Vagina (tissue), 2 donors: ENCODE measurements at places on chromosomes 11 and 22. TPM values are rescaled to one million over a fixed set of nuclear protein-coding genes. Genes with fewer than 3 reads are reported as not detected.
A peak's percentile ranks its signal among the peaks of the same experiment; 100 is the strongest.

DNA sequence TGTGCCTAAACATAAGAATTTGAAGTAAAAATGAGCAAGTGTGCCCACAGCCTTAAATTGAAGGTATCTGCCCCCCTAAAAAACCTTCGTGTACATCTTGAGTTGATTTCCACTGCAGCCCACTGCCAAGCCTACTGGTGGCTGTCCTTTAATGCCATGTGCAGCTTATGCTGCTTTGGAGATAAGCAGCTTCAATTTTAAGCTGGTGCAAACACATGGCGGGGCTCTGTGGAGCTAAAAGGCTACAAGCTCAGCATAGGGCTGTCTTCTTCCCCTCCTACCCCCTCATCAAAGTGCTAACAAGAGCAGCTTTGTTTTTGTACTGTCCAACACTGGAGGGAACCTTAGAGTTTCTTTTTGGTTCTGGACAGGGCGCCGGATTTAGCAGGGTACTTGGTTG is 128.5 kb upstream of the LMO1 start:
- no peak overlapping the region for H3K4me3 ChIP-seq
- H3K4me1 ChIP-seq: peaks cover 11% of the 10 kb centered on the region
- no peaks in the 10 kb centered on the region for H3K36me3 ChIP-seq
- DNase-seq: no peak
- no peak overlapping the region for H3K27ac ChIP-seq

Gene ASRGL1
- 5.6 TPM for total RNA-seq

Gene CCDC87
- total RNA-seq: 0.74 TPM

DNA sequence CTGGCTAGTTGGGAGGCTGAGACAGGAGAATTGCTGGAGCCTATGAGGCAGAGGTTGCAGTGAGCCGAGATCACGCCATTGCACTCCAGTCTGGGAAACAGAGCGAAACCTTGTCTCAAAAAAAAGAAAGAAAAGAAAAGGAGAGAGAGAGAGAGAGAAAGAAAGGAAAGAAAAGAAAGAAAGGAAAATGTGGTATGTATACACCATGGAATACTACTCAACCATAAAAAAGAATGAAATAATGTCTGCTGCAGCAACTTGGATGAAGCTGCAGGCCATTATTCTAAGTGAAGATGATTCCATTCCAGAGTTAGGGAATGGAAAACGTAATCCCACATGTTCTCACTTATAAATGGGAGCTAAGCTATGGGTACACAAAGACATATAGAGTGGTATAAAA is 30.8 kb downstream of the TTC28 start:
- H3K27me3 ChIP-seq: no peaks in the 10 kb centered on the region
- H3K27ac ChIP-seq: no peak overlapping the region
- no peaks in the 10 kb centered on the region for H3K4me1 ChIP-seq
- no peaks in the 10 kb centered on the region for H3K36me3 ChIP-seq
- no peak overlapping the region for H3K4me3 ChIP-seq

Gene NFAM1
- total RNA-seq: 1.7 TPM

DNA sequence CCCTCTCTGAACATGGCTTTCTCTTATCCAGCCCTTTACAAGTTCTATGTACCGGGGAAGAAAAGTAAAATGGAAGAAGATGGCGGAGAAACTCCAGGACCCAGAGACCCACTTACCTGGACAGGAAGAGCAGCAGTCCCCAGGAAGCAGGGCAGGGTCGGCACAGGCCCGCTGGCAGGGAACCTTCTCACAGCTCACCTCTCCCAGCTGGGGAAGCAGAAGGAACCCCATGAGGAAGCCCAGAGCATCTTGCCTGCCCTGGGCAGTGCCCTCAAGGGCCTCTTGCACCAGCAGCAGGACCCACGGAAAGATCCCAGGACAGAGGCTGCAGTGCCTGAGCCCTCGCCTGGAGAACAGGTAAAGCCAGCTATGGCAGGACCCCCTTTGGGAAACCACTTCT is 23.4 kb downstream of the PGA5 start:
- no peaks in the 10 kb centered on the region for H3K4me1 ChIP-seq
- no peaks in the 10 kb centered on the region for H3K27me3 ChIP-seq
- no peak overlapping the region for H3K27ac ChIP-seq
- no peaks in the 10 kb centered on the region for H3K36me3 ChIP-seq

Gene ART5
- total RNA-seq: 3.2 TPM

DNA sequence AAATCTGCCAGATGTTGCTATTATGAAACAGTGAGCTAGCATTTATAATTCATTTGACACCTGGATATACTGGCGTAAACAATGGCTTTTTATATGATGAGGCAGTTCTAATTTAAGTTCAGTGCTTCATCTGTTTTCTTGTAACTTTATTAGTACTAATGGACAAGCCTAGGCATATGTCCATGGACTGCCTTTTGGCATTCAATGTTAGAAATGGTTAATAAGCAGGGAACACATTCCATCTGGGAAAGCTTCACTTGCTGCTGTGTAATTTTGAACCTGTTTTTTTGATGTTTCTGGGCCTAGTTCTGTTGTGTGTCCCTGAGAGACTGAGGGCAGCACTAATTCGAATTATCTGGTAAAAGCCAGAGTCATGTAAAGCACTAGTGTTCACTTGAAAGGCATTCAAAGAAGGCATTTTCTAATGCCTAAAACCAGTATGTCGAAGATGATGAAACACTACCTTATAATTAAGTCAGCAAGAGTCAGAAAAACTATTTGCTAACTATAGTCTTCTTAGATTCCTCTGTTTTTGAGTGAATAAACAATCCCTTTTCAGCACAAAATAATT is 138.5 kb downstream of the SWAP70 start:
- H3K27ac ChIP-seq: peak overlapping the region; percentile 66
- H3K4me1 ChIP-seq: peaks cover 50% of the 10 kb centered on the region
- DNase-seq: no peak
- no peak overlapping the region for H3K4me3 ChIP-seq
- H3K36me3 ChIP-seq: no peaks in the 10 kb centered on the region
